Stimulated activated CD4-positive, alpha-beta T cell treated with anti-CD3 and anti-CD28 coated beads, Interleukin-1b, Interleukin-23, amount 100 ng/mL, for 1 hour (primary cell): ENCODE measurements at places on chromosomes 2 and 18.

GRCh38 chr2:209094221-209094620 lies 329.6 kb upstream of the MAP2 start:
- DNase-seq, result no peak

- DNase-seq, result no peak
Observed at GRCh38 chr2:105615305-105615704, 129.4 kb upstream of the NCK2 start.

GRCh38 chr2:128879161-128879560 lies 560.5 kb upstream of the HS6ST1 start:
- DNase-seq, result no peak

DNA sequence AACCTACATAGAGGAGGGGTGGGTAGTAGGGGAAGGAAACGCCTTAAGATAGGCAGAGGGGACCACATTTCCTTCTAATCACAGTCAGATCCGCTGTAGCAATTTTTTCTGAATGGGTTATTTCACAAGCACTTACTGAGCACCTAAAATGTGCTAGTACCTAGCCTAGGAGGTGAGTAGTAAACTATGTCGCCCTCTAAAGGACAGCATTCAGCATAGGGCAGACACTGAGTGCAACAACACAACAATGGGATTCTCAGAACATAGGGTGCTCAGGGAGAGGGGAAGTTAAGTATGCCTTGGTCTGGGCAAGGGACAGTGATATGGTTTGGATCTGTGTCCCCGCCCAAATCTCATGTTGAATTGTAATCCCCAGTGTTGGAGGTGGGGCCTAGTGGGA lies 166.1 kb upstream of the RAB6C start:
- no peak for DNase-seq

- DNase-seq, result no peak
Observed at GRCh38 chr18:76553715-76554546, 58.9 kb upstream of the ZNF516 start.

DNA sequence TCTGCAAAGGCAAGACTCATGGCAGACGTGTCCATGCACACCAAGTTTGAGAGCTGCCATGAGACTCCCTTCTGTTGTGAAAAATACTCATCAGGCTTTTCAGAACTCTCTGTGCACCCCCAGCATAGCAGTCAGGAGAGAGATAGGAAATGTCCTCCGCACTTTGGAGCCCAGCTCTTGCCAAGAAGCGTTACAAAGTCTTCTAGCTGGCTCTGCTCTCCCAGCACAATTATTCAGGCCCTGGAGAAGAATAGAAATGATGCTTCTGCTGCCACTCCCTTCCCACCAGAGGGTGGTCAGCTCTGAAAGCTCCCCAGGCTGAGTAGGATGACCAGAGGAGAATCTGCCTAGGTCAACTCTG lies 594.4 kb upstream of the ID2 start:
- no peak for DNase-seq

DNA sequence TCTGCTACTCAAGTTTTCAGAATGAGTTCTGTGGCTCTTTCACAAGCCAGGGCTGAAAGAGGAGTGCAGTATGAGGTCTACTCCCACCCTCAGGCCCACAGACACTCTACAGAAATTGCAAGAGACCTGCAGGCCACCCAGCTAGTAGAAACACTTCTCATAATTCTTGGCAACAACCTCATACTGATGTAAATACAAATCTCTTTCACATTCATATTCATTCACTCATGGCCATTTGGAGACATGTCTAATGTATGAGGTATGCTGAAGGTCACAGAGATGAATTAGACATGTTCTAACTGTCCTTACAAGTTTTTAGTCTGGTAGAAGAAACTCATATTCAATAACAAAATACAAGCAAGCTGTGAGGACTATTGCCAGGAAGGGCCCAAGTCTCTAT lies 83.8 kb upstream of the KLHL29 start:
- no peak for DNase-seq

GRCh38 chr18:62505669-62506494 lies 16.9 kb upstream of the ZCCHC2 start:
- no peak for DNase-seq

DNA sequence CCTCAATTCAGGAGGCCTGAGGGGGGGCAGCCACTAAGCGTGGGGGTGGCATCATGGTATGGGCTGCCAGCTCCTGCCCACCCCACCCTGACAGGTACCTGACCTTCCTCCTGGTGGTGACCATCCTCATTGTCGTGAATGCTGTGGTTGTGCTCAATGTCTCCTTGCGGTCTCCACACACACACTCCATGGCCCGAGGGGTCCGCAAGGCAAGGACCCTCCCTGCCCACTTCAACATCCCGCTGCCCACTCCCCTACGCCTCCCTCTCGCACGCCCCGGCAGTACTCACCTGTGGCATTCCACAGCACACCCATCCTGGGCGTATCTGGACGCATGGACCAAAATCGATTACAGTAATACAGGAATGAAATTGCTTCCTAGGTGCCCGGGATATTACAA lies 4.0 kb downstream of the CHRNG start:
- no peak for DNase-seq

DNA sequence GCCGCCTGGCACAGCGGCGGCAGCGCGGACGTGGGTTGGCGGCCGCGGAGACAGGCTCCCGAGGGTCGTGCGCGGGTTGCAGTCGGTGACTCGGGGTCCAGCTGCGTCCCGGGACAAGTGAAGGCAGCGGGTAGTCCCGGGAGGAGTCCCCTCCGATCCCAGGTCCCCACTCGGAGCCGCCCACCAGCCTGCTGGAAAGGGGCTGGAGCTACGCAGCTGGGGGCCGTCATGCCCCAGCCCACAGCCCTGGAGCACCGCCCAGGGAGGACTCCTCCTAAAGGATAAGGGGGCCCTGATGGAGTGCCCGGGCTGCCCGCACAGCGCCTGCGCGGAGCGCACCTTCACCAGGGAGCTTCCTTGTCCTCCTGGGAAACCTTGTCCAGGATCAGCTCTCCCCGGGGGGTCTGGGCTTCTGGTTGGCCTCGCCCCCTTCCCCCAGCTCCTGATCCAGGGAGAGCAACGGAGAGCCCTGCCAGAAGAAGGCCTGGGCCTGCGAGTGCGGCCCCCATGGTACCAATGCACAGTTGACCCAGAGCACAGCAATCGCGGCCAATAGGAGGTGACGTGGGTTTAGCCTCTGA lies 25.9 kb upstream of the ALPP start:
- DNase-seq, result no peak

- DNase-seq, result no peak
Observed at GRCh38 chr2:96808176-96808837, 7.8 kb upstream of the CNNM3 start.

GRCh38 chr2:118671701-118672454 lies 175.6 kb downstream of the EN1 start:
- DNase-seq, result no peak

DNA sequence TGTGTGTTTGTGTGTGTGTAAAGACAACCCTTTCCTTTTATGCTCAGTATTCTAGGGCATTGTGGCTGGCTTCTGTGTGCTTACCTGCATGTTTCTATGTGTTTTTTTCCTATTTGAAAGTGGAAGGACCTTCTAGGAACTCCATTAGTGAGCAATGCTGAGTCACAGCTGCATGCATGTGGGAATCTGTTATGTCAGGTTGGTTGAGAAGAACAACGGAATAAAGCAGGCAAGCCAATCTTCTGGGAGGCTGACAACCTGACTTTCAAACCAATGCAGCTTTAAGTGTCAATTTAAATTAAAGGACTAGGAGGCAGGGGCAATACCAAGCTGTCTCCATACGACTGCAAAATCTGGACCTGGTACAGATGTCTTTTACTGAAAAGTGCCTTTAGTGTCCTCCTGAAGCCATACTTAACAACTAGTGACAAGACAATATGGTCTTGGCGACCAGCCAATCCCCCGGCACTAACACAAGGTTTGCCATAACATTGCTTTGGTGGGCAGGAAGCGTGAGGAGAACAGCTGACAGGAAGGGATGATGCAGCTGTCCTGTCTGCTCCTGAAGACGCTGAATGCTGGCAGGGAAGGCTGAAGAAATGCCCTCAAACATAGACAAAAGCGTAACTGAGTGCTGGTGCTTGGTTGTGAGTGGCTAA lies 514.7 kb upstream of the CDH7 start:
- no peak for DNase-seq

DNA sequence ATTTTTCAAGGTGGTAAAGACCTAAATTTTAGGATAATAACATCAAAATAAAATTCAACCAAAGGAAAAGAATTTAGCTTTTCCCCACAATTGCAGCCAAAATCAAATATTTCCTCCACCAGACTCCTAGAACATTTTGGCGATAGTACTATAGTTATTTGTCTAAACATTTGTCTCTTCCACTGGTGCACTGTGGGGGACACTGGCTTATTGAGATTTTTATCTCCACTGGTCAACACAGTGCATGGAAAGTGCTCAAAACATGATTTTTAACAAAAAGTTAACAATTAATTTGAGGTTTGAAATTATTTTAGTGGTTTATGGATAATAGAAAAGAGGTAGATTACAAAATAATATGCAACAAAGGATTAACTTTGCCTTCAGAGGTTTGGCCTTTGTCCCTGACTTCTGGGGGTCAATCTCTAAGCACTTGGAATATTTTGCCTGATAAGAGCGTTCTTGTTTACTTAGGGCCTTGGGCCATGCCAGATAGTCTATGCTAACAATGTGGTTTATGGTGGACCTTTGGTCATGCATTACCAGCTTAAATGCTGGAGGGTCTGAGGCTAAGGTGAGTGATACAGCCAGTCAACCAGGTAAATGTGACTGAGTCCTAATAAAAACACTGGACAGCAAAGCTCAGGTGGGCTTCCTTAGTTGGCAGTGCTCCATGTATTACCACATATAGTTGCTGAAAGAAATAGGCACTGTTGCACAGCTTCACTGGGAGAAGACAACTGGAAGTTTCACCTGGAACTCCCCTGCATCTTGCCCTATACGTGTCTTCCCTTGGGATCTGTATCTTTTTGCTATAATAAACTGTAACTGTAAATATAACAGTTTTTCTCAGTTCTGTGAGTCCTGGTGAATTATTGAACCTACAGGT lies 67.2 kb upstream of the SATB2 start:
- no peak for DNase-seq

GRCh38 chr2:42888321-42889245 lies 96.2 kb upstream of the HAAO start:
- no peak for DNase-seq

- no peak for DNase-seq
Observed at GRCh38 chr2:57204364-57204763, 842.2 kb upstream of the VRK2 start.

DNA sequence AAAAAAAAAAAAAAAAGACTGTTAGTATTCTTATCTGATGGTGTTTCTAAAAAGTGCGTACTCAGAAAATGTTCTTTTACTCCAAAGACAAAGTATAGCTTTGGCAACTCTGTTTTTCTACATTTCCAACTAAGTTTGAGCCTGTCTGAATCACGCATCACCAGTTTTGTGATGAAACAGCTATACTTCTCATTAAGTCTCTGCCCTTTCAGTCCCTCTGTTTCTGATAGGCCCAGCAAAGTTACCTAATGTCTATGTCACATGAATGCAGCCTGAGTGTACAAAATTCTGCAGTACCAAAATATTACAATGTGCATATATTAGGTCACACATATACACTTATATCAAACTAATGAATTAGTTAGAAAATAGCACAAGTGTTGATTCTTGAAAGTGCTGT lies 22.4 kb downstream of the TWSG1 start:
- no peak for DNase-seq

- DNase-seq, result no peak
Observed at GRCh38 chr2:141522048-141522447, 608.8 kb downstream of the LRP1B start.

DNA sequence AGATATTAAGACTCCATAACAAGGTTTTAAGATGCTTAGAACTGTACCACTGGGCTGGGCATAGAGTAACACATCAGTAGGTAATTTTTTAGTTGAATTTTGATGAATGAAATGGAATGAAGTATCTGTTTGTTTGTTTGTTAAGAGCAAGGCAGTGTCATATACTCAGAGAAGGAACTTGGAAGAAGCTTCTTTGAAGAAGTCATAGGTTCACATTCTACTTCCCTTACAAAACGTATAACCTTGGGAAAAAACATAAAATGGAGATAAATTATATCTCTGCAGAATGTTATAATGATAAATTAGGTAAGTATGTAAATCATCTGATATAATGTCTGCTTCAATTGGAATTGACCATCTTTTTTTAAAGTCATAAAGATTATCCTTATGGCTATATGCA lies 122.1 kb upstream of the SLC39A10 start:
- DNase-seq, result no peak

DNA sequence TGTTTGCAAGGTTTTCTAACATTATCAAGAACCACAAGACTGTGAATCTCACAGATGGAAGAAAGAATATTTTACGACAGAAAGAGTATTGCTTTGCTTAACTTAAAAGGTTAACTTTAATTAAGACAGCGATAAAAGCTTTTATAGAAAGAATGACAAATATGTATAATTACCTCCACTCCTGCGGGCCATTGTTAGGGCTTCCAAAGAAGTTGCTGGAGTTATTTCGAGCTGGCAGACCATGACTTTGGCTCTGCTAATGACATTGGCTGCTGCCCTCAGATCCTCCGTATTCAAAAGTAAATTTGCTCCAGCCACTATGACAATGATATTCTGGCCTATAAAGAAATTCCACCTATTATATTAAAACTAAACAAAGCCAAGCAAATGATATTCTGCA lies 47.3 kb downstream of the RBKS start:
- DNase-seq, result no peak

GRCh38 chr2:207138627-207139297 lies 27.0 kb downstream of the KLF7 start:
- no peak for DNase-seq

DNA sequence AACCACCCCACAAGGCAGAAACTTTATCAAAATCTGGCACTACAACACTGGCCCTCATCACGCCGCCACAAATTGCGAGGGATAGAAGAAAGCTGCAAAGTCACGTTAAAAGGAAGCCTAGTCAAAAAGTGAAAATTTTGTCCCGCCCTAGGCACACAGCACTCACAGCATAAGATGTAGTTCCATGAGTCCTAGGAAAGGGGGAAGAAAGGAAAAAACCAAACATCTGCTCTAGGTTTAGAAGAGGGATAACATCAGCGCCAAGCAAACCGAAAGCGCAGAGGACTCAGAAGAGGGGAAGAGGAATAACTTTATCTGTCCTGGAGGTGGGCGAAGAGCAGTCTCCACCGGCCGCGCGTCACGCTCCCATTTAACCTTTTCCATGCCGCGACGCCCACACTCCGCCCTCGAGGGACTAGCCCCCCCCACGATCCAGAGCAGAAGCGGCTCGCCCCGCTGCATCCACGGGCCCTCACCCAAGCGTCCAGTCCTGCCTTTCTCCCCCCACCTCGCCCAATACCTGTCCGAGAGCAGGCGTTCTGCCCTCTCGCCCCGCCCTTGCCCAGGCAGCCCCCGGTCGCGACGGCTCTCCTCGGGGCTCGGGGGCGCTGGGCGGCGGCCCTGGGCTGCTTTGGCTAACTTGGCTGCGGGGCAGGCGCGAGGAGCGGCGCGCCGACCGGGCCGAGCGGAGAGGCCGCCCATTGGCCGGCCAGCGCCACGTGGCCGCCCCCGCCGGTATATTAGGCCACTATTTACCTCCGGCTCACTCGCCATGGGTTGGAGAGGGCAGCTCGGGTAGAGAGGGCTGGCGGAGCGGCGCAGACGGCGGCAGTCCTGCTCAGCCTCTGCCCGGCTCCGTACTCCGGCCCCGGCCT lies at the start of gene HOXD1:
TSS of gene HOXD1 (plus strand) at position 770 of the 875 bp plus-strand sequence. CDS start 134 bp downstream, outside the sequence.
- no peak for DNase-seq

GRCh38 chr2:238108423-238109183 lies 8.5 kb downstream of the ESPNL start:
- DNase-seq, result no peak

- DNase-seq, result no peak
Observed at GRCh38 chr2:59968441-59968840, 585.0 kb downstream of the BCL11A start.
